ENCODE measurements at places on chromosomes 3 and 15.
A peak's percentile ranks its signal among the peaks of the same experiment; 100 is the strongest.

DNA sequence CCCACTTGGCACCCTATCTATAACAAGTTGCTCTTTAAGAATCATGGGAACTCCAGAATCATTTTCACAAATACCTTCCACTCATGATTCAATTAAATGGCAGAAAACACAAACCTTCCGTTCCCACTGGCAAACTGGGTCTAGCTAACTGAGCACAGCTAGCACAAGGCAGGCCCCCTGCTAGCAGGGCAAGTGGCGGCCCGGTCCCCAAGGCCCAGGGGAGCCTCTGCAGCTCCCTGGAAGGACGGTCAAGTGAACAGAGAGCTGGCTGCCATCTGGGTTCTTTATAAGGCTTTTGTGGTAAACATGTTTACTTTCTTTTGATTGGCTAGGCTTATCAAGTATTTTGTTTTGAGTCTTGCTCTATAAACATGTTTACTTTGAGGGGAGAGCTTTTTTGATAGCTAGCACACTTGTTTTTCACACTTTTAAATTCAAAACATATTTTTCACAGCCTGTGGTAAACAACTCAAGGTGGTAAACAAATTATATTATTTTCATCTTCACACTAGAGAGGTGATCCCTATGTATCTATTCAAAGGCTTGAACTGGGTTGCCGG lies 81.4 kb downstream of the FOXP1 start:
- DNase-seq: no peak

- peak; percentile 79 for DNase-seq
Observed at GRCh38 chr3:72338942-72339669, 509.1 kb downstream of the SHQ1 start.

DNA sequence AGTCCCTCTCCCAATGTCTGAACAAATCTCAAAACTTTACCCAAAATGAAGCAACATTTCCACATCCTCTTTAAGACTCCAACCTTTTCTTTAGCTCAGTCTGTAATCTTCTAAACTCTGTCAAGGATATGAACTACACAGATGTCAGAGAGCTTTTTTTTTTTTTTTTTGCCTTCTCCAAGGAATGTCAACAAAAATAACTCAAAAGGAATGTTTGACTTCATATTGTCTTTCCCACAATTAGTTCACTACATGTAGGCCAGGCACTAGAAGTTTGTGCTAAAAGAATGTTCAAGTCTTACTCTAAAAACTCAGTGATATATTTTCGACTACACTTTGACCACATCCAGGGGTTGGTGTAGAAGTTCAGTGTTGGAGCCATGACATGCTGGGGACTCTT lies 37.1 kb downstream of the ADAMTS9 start:
- DNase-seq: no peak

DNA sequence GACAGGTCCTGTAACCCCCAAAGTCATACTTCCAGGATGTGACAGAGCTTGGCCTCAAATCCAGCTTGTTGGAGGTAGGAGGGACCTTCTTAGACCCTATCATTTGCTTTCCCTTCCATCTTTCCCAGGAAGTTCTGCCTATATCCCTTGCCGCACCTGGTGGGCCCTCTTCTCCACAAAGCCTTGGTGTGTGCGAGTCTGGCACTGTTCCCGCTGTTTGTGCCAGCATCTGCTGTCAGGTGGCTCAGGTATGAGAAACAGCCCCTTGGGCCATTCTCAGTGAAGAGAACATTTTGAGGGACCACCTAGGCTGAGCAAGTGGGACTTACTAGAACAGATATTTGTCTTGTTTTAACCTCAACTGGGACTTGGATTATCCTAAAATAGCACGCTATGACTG lies 1.3 kb downstream of the IL17RE start:
- no peak for DNase-seq

GRCh38 chr15:100008258-100008657 lies 275.0 kb upstream of the LYSMD4 start:
- DNase-seq: no peak

GRCh38 chr3:71591101-71591500 lies 7.6 kb upstream of the FOXP1 start:
- DNase-seq: no peak

- no peak for DNase-seq
Observed at GRCh38 chr3:20914310-20914709, 728.3 kb upstream of the SGO1 start.

DNA sequence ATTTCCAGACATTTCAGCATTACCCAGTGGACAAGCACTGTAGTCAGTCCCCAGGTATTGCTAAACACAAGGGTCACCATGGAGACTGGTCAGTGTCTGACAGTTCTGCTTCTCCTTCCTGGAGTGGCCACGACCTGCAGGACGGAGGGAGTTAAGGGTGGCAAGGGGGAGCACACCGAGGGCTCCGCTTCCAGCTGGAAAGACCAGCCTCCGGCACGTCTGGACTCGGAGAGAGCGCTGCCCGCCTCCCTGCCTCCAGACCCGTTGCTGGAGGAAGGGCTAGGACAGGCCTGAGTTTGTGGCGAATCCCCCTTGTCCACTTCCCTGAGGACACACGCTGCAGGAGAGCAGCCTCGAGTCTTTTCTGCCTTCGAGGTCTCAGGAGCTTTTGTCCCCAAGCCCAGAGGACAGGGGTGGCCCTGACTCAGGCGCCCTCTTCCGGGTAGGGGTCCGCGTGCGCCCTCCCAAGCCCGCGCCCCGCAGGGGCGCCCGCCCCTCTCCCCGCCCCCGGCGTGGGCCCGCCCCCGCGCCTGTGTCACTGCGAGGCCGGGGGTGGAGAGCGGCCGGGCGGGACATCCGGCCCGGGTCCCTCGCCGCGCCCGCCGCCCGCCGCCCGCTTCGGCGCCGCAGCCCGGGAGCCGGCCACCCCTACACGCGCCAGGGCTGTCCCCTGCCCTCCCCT lies at the start of gene CHST14:
TSS of gene CHST14 (plus strand) at position 562 of the 682 bp plus-strand sequence. CDS start 230 bp downstream, outside the sequence.
- DNase-seq: peak; percentile 82

DNA sequence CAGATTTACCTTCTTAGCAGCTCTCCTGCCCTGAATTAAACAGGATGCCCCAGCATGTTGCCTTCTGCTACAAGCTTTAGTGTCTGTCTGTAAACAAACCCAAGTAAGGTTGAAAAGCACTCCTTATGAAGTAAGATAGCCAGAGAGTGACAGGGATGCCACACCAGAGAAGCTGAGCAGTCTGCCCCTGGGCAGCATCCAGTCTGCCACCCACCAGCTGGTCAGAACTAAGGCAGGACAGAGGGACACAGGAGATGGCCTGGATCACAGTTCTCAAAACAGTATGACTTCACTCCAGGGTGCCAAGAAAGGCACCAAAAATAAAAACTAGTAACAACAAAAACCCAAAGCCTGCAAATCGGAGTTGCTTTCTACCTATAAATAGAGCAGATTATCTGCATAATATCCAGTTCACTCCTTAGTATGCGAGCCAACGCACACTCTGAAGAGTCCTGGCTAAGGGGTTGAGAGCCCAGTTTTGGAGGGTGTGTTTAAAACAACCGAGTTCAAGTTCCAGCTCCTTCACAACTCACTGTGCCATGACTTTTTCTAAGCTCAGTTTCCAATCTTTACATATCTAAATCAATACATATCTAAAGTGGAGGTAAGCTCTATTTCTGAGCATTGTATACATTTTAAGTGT lies 198.9 kb downstream of the KCNMB2 start:
- DNase-seq: no peak

- DNase-seq: no peak
Observed at GRCh38 chr15:93109336-93110102, 20.5 kb upstream of the RGMA start.

DNA sequence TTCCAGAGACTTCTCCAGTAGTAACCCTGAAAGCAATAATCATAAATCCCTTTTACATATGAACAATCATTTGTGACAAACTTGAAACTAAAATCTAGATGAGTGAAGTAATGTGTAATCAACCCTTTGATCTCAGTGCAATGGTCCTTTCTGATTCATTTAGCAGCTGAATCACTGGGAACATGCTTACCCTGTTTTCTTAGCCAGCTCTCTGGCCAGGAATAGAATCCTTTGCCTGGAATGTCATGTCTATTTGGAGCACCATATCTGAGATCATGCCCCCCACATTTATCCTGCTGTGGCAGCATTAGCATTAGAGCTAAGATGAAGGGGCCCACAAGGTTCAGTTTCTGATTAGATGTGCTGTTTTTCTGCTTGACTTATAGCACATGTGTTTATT lies 309.8 kb downstream of the OXSM start:
- DNase-seq: peak; percentile 30

DNA sequence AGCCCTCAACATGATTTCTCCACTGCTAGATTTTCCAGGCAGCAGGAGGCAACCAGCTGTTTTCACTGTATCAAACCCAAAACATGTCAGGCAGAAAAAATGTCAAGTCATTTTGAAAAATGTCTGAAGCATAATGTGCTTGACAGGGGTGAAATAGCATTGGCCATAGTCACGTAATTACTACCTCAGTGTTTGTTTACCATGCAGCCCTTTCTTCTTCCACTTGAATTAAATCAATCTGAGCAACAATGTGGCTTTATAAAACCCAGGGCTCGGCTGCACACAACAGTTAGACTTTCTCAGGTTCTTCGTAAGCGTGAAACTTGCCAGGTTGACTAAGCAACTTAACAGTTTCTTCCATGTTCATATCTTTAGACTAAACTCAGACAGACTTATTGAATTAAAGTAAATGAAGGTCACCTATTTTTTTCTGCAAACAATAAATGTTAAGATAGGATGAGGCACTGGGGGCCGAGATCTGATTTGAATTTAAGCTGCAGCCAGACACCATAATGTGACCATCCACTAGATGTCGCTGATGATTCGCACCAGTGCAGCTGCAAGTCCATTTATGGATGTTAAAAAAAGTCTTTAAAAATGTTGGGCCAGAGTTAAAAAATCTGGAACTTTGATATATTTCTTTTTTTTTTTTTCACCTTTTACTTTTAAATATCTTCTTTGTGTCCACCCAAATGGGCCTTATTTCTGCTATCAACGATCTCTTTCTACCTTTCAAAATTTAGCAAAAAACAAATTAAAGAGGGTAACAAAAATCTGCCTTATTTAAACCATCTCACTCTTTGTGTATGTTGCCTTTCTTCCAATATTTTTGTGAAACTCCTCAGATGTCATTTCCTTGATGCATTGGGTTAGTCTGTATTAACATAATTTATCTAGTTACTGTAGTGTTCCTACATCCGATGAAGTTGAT lies 305.9 kb downstream of the CACNA2D3 start:
- peak; percentile 32 for DNase-seq

DNA sequence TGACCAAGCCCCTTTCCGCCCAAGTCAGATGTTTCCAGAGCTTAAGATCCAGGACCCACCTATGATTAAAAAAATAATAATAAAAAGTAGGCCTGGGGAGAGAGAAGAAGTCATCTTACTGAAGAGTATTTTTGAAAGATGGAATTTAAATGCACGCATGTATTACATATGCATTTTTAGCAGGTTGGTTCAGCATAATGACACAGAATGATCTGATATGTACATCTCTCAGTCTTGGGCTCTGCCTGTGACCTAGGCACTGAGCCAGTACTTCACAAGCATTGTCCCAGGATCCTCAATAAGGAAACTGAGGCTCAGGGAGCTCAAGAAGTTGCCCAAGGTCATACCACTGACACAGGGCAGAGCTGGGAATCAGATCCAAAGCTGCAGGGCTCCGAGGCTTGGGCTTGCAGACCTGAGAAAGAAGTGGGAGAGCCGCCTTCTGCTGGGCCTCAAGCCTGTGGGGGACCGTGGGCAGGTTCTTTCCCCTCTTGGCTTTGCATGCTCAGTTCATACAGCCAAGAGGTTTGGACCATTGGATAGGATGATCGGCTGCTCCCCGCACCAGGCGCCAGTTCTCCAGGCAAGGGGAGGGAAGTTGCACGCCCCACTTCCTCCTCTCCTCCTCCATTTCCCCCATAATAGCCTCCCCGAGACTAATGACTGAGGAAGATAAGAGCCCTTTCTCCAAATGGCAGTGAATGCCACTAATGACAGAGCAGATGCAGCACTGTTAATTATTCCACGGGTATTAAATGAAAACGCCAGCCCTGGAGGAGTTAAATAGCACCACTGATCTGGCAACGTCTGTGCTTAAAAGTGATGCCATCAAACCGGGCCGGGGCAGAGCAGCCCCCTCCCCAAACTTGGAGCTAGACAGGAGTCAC lies 6.9 kb downstream of the SLC6A1 start:
- no peak for DNase-seq

GRCh38 chr3:54873059-54874010 lies 54.5 kb downstream of the LRTM1 start:
- DNase-seq: no peak

DNA sequence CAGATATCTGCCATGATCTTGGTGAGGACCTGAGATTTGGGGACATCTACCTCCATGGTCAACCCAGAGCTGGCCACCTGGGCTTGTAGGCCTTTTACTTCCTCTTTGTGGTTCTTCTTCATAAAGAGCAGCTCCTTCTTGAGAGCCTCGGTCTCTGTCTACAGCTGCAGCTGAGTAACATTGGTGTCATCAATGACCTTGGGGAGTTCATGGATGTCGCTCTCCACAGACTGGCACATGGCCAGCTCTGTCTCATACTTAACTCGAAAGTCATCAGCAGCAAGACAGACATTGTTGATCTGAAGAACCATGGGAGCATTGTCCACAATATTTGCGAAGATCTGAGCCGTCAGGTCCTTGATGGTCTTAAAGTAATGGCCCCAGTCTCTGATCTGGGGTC lies 15.7 kb upstream of the RASA2 start:
- DNase-seq: no peak

DNA sequence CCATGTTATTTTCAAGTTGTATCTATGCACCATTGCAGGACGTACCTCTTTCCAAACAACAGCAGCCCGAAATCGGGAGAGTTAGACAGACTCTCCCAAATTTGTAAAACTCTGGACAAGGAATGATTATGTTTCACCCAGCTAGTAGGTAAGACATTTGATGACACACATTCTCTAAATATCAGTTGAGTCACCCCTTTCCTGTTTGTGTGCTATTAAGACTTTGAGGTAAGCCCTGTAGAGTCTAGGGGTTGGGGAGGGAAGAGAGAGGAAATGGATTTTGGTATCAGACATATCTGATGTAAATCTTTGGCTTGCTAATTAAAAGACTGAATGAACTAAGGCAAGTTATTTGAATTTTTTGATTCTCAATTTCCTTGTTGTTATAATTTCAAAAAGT lies 999.0 kb downstream of the TUSC7 start:
- DNase-seq: no peak

GRCh38 chr3:16810593-16811367 lies 74.0 kb upstream of the PLCL2 start:
- DNase-seq: no peak

GRCh38 chr3:101311676-101312075 lies 8.7 kb downstream of the IMPG2 start:
- DNase-seq: no peak

- no peak for DNase-seq
Observed at GRCh38 chr3:164732166-164732565, 346.1 kb downstream of the SI start.

DNA sequence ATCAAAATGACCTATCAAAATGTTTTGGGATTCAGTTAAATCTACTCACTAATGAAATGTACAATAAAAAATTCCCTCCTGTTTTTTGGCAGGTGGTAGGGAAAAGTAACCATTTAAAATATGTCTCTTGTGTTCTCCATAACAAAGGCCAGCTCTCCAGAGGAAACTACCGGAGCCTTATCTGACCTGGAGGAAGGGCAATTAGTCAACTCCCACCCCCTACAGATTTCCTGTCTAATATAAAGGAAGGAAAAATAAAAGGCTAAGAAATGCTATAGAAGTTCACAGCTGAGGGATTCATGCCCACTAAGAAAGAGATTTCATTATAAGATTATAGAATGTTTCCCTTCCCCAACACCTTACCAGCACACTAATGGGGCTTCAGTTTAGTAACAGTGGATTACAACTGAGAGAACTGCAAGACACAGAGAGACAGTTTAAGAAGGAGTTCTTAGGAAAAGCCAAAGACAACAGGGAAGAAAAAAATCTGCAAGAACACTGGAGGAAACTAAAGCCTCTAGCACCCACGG lies 376.5 kb upstream of the KCNMB2 start:
- no peak for DNase-seq

- no peak for DNase-seq
Observed at GRCh38 chr3:158808697-158809096, 6.8 kb downstream of the MFSD1 start.
